AG04449 (cell line): ENCODE measurements at places on chromosomes 5 and 9.
A peak's percentile ranks its signal among the peaks of the same experiment; 100 is the strongest.

- DNase-seq = no peak
Measured at GRCh38 chr9:114616684-114617520, 5.8 kb downstream of the TMEM268 start.

- peak; percentile 94 for DNase-seq
Measured at GRCh38 chr5:134552301-134552700, 26.8 kb downstream of the JADE2 start.

DNA sequence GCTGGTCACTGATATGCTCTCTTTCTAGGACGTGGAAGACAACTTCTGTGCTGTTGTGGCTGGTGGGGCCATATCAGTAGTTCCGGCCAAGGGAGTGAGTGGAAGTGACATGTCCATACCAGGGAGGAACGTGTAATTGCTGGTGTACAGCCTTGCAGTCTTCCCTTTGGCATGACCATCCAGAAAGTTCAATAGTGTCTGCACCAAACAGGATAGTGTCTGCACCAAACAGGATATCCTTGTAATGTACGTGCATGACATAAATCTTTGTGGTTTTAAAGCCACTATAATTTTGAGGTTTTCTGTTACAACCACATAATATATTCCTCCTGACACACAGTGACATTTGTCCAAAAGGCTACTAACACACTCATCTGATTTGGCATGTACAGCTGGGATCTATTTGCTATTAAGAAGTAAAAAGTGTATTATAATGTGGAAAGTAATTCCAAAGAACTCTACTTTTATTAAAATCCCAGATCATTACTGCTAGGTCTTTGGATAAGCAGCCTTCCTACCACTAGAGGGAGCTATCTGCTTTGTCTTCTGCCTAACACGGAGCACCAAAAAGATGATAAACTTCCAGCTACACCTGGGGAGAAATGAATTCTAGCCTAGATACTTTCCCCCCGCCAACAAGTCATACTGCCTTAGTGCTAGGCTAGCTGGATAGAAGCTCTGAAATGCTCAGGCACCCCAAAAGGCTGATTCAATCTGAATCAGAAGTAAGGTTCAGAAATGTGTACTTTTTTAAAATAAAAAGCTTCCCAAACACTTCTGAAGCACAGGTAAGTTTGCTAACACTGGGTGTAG is 52.7 kb downstream of the RNF145 start:
- DNase-seq = no peak

- DNase-seq = peak; percentile 51
Measured at GRCh38 chr5:137220523-137220927, 278.6 kb downstream of the SPOCK1 start.

DNA sequence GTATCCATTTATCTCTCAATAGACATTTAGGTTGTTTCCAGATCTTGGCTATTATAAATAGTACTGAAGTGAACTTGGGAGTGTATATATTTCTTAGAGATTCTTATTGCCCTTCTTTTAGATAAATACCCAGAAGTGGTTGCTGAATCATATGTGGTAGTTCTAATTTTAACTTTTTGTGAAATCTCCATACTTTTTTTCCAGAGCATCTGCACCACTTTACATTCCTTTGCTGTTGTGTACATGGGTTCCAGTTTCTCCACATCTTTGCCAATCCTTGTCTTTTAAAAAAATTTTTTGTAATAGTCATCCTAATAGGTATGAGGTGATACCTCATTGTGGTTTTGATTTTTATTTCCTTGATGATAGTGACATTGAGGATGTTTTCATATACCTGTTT is 303.7 kb downstream of the CCDC171 start:
- peak; percentile 63 for DNase-seq

GRCh38 chr5:94901191-94901979 is 282.9 kb downstream of the SLF1 start:
- DNase-seq = no peak

DNA sequence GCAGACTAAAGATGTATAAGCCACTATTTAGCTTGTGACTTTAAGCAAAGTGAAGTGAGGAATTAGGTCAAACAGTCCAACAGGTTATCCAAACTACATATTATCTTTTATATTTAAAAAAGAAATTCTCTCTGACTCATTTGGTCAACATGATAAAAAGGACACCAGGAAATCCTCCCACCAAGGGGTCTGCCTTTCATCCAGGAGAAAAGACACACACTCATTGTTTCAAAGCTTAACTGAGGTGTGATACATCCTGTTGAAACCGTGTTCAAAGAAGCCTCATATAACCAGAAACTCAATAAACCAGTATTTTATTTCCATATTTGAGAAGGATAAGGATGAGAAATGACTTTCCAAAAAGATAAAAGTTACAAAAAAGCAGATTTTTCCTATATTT is 417.1 kb downstream of the HCN1 start:
- no peak for DNase-seq

- no peak for DNase-seq
Measured at GRCh38 chr9:126556560-126557250, 57.0 kb upstream of the LMX1B start.

GRCh38 chr9:463455-464171 is 248.9 kb downstream of the DOCK8 start:
- no peak for DNase-seq

DNA sequence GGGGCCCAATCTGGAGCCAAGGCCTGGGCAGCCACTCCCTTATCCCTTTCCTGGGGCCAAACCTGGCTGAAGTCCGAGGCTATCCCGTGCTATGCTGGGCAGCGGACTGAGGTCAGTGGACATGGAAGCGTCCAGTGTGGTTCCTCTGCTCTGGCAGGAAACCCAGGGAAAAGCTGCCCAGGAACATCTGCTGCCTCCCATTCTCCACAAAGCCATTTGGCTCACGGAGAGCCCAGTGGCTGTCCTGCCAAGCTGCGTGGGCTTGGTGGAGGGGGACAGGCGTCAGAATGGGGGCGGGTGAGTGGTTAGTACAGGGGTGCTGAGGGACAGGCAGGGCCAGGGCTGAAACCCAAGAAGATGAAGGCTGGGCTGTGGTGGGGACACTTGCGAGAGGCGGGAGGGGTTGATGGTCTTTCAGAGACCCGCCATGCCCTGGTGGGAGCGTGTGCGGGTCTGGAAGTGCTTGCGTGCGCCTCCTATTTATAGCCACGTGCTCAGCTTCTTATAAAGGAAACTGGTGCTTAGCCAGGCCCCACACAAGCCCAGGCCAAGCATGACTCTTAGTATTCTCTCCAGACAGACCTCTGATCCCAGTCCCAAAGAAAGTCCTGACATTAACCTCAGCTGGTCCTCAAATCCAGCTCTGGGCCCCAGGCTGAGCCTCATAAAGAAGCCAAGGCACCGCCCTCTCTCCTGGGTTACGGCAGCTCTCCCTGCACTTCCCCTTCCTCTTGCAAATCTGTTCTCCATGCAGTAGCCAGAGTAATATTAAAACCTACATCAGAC is 9.4 kb upstream of the SLC6A7 start:
- no peak for DNase-seq

DNA sequence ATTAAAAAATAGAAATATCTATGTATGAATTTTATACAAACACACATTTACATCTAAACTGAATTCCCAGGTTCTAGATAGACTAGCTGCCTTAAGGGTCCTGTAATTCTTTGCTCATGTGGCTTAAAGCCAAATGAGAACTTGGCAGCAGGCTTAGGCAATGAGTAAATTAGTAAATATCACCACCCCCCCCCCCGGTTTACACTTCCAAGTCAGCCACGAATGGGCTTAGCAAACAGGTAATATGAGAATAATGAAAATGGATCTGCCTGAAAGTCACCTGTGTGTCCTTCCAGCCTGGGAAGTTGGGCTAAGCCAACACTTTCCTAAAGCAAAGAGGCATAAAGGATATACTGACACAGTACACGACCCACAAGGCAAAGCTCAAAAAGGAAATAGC is 108.6 kb downstream of the KLHL3 start:
- no peak for DNase-seq

- DNase-seq = no peak
Measured at GRCh38 chr9:107044872-107045271, 181.9 kb downstream of the ZNF462 start.

- peak; percentile 2 for DNase-seq
Measured at GRCh38 chr9:7368410-7369292, 430.9 kb downstream of the DMAC1 start.

DNA sequence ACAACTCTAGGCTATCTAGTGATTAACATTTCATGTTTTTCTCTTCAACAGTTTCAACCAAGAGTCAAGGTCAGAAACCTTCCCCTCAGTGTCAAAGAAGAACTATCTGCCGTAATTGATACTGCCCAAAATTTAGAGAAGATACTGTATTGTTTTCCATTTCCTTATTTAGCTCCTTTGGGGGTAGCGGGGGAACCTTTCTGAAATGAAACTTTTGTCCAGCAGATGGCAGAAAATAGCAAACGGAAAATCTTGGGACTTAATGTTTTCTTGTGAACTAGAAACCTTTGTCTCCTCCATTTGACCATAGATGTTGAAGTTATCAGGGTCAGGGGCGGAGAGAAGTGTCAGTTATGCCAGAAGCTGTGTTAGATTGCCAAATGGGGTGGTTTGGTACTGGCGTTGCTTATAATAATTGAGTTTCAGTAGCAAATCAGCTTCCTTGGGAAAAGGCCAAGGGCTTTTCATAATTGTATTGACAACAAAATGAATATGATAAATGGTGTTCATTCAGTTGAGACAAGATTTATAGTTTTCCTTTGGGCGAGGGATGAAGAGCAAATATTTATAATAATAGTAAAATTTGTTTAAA is 101.7 kb upstream of the TLX3 start:
- DNase-seq = no peak

- DNase-seq = no peak
Measured at GRCh38 chr9:37700131-37700530, 49.4 kb downstream of the FRMPD1 start.

DNA sequence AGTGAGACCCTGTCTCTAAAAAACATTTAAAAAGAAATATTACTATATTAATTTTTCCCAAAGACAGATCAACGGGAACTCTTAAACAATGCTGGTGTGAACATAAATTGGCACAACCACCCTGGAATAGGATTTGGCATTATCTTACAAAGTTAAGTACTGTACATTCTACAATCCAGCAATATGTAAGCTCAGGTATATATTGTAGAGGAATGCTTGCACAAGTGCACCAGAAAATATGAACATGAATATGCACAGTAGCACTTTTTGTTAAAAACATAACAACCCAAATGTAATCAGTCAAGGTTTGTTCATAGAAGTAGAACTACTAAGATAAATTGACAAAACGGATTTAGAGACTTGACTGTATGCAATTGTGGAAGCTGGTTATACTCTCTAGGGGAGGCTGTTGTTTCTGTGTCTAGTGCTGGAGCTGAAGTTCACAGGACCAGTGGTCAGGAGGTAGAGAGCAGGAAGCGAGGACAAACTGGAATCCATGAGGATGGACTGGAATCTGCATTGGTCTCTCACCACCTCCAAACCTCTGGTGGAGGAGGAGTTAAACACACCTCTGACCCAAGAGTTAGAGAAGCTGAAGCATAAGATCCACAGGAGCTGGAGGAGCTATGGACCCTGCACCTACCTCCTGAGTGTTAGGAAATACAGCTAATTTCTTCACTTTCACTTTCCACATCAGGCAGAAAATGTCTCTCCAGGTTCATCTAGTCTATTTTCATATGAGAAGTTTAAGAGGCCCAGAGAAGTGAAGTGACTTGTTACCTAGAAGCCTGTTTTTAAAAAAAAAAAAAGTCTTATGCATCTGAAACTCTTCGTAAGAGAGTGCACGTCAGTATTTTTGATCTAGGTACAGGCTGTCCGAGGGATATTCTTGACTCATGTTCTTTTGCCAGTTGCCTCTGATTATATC is 20.3 kb upstream of the RIC1 start:
- DNase-seq = no peak

- DNase-seq = no peak
Measured at GRCh38 chr5:78649861-78650496, 1.4 kb upstream of the LHFPL2 start.

DNA sequence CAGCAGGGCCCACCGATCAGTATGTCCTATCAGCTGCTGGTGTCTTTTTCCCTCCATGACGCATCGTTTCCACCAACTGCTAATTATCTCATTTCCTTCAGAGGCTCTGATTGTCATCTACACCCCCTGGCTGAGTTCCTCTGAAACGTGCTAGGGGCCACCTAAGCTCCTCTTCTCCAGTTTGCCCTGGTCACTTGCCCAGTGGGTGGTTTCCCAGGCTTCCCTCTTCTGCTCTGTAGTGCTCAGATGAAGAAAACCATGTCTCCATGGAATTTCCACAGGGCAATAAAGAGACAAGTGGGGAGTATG is 65.3 kb downstream of the TSTD2 start:
- no peak for DNase-seq

DNA sequence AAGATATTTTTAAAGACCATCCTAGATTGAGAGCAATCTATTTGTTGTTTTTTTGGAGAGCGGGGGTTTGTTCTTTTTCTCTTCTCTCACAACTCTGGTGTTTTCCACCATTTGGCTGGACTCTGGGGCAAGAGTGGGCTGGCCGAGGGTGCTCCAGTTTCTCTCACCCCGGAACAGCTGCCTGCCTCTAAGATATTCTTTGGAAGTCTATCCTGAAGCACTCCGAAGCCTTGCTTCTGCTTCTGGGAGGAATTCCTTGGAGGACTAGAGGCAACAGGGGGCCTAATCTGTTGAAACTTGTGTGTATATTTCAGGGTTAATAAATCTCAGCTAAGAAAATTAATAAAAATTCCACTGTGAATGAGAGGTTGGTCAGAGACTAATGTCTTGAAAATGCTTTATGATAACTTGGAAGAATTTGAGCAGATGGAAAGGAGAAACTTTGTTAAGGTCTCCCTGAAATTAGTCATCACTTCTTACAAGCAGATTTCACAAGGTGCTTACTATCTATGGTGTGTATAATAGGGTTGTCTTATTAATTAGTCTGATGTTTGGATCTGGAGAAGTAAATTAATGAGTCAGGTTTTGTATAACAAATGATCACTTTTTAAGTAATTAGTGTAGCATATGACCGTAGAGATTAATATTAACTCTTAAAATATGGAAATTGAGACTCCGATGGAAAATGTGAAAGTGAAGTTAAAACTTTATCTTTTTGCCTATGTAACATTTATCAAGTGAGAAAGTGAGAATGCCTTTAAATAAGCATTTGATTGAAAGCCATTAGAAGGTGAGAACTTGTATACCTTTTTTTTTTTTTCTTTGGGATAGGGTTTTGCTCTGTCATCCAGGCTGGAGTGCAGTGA is 4.0 kb downstream of the MAN2A1 start:
- DNase-seq = no peak

DNA sequence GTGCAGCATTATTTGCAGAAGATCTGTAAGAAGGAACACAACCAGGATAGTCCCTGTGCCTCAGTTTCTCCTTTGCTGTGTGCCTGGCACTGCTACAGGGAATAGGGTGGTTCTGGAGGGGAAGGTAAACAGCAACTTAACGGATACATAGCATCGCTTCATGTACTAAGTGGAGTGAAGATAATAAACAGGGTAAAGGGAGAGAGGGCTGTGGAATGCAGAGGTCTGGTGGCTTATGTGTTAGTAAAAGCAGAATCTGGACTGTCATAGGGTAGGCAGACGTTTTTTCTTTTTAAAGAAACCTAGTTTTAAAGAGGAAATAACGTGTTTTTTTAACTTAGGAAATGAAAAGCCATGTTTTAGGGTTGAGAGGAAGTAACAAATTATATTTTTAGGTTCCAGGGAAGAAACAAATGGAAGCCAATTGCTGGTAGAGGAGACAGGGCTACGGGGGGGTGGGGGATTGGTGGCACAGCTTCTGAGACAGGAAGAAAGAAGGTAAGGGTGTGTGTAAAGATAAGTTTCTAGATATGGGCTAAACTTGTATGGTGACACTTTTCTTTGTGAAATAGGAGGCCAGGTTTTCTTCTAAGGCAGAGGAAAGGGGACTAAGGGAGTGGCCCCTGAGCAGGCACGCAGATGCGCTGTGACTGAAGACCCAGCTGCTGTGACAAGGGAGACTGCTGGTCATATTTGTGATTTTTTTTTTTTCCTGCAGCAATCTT is 1.3 kb downstream of the GNG10 start:
- no peak for DNase-seq
